ENCODE measurements at places on chromosomes 7 and 10. TPM values are rescaled to one million over a fixed set of nuclear protein-coding genes. Genes with fewer than 3 reads are reported as not detected.

DNA sequence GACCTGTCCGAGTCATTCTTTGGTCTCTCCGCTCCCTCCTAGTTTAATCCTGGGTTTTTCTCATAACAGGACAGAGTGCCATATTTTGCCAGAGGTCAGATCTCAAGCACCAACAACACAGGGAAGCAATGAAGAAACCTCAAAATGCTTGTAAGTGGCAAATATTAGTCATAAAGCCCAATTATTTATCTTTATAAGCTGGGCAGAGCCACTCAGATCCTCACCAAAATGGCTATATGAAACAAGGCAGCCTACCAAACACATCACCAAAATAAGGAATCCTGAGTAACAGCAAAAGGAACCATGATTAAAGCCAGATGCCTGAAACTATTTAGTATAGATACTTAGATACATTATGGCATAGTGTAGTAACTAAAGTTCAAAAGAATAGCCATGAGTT is 4.7 kb downstream of the ECD start:
- no peak for DNase-seq

The DNA2 gene
- total RNA-seq: 11.1 TPM

- no peak for DNase-seq
These were observed 47.7 kb downstream of the VWC2 start for GRCh38 chr7:49821181-49821580.

GRCh38 chr10:123427165-123427786 is 238.9 kb upstream of the GPR26 start:
- DNase-seq: no peak

DNA sequence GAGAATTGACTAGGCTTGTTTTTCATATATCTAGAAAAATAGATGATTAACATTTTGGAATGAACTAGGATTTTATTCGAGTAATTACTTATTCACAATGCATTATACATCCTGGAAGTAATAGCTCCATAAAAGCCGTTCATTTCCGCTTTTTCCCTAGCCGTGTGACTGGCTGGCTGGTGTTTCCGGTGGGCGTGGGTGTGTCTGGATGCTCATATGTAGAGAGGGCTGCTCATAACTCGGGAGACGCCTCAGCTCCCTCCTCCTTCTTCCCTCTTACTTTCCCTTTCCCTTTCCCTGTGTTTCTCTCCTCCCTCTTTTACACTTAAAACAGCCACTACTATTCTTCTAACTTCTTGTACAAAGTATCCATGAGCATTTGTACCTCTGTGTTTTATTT is 187.7 kb upstream of the VSTM2A start:
- no peak for DNase-seq

GRCh38 chr10:71087622-71088021 is 124.7 kb upstream of the UNC5B start:
- DNase-seq: no peak

Measured in pulmonary artery endothelial cell (primary cell).